ENCODE measurements at places on chromosomes 1 and 21.

DNA sequence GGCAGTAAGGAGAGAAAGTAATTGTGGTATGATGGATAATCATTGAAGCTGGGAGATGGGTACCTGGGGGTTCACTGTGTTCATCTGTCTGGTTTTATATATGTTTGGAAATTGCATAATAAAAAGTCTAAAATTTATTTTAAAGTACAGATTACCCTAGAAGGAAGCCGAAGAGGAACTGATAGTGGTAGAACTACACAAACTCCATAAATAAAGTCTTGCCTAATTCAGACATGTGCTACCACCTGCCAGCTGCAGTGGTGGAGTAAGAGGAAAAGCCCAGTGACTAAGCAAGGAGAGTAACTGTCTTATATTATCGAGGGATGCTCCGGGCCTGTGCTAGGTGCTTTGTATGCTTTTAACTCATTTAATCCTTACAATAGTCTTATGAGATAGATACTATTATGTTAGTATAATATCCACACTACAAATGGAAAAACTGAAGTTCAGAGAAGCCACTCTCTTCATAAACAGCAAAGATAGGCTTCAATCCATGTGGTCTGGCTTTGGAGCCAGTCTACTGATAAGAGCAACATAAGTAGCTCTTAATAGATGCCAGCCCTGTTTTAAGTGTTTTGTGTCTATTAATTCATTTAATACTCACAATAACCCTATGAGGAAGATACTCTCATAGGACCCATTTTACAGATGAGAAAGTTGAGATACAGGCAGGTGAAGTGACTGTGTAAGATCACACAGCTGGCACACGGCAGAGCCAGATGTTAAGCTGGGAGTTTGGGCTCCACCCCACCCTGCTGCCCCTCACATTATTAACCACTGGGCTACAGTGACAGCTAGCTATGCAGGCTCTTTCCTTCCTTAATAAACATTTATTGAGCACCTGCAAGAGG is 56.8 kb upstream of the HNRNPU start:
- DNase-seq, result no peak

- DNase-seq, result no peak
These were observed 5.1 kb upstream of the GNG12 start for GRCh38 chr1:67838180-67838910.

DNA sequence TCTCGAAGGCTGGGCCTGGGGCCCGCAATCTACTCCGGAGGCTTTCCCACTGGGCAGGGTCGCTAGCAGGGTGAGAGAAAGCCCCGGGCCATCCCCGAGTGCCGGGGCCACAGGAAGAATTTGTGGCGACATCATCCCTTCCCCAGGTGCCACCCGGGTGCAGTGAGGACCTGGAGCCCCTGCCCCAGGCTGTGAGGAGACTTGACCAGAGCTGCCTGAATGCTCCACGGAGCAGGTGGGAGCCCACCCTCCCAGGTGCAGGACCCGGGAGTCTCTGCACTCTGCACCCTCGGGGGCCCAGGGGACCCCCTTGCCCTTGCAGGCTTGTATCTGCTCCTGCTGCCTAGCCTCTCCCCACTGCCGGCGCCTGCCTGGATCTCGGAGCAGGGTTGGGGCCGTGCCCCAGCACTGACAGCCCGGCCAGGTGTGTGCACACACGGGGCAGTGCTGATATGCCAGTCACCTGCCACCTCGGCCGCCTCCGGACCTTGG is 67.5 kb upstream of the RGS7 start:
- no peak for DNase-seq

- no peak for DNase-seq
These were observed 60.2 kb downstream of the SKI start for GRCh38 chr1:2288311-2288710.

GRCh38 chr1:100799548-100799947 is 80.0 kb downstream of the VCAM1 start:
- no peak for DNase-seq

DNA sequence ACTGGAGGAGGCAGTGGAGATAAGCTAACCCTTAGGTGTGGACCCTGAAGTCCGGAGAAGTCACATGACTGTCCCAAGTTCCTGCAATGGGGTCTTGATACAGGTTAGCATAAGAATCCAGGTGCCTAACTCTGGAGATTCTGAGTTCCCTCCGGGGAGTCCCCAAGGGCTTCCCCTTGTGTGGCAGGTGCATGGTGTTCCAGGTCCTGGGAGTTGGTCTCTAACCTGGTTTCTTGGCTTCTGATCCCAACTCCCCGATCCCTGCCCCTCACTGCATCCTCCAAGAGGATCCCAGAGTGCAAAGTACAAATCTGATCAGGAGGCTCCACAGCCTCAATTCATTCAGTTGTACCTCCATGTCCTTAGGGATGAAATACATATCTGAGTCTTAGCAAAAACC is 9.3 kb upstream of the C8A start:
- no peak for DNase-seq

DNA sequence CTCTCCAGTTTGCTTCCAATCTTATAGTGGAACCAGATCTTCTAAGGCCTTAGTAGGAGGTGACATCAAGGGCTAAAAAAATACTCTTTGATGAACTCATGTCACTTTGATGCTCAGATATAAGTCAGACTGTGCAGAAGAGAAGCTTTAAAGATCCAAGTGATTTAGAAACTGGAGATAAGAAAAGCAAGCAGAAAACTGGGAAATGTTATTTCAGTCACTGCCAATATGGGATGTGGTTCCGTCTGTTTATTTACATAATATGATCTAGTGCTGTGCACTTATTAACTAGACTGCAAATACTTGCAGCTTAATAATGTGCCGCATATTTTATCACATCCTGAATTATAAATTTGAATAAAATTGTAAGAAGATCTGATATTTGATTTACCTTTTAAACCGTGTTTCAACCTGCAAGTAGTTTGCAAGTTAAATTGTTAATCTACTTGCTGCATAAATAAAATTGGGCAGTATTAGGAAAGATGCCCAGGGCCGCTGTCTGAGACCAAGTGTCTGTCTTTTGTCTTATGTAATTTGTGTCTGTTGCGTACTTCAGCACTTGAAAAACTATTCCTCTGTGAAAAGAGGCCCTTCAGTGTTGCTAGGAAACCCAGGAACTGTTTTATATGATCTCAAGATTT is 29.6 kb downstream of the CXADR start:
- DNase-seq, result no peak

DNA sequence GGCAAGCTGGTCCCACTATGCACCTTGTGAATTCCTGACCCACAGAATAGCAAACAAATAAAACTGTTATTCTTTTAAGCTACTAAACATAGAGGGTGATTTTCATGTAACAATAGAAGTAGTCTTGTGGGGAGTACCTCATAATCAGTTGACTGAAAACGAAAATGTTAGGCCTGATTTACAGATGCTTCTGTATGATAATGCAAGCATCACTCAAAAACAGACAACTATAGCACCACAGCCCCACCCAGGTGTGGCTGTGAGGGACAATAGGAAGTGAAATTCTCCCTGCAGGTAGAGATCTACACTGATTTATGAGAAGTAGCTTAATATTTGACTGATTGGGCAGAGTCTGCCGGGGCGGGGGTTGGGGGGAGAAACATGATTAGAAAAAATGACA is 26.5 kb upstream of the KRTAP19-8 start:
- no peak for DNase-seq

GRCh38 chr21:36059823-36060158 is 535 bp downstream of the SETD4 start:
- no peak for DNase-seq
